ENCODE measurements at places on chromosomes 2 and 18. TPM values are rescaled to one million over a fixed set of nuclear protein-coding genes. Genes with fewer than 3 reads are reported as not detected.

The NCKAP1 gene
- total RNA-seq: 128 TPM

- no peak for DNase-seq
These were observed 57.9 kb downstream of the NCK2 start for GRCh38 chr2:105802587-105802986.

The CHRND gene
- not detected for total RNA-seq

The ERCC3 gene
- 31.0 TPM for total RNA-seq

The FSHR gene
- total RNA-seq: not detected

GRCh38 chr2:210762604-210763588 lies 206.5 kb downstream of the CPS1 start:
- no peak for DNase-seq

DNA sequence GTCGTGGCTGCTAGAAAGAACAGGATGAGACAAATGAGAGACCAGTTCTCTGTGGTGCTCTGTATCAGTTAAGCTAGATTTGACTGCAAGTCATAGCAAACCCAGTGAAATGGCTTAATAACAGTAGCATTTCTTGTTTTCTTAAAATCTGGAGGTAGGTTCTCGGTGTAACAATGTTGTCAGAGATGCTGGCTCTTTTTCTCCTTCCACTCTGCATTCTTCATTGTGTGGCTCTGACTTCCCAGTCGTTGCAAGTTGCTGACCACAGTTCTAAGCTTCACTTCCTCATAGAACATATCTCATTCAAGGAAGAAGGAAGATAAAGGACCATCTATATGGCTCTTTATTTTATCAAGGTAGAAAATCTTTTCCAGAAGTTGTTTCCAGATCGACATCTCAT lies 7.9 kb upstream of the CKAP2L start:
- no peak for DNase-seq

DNA sequence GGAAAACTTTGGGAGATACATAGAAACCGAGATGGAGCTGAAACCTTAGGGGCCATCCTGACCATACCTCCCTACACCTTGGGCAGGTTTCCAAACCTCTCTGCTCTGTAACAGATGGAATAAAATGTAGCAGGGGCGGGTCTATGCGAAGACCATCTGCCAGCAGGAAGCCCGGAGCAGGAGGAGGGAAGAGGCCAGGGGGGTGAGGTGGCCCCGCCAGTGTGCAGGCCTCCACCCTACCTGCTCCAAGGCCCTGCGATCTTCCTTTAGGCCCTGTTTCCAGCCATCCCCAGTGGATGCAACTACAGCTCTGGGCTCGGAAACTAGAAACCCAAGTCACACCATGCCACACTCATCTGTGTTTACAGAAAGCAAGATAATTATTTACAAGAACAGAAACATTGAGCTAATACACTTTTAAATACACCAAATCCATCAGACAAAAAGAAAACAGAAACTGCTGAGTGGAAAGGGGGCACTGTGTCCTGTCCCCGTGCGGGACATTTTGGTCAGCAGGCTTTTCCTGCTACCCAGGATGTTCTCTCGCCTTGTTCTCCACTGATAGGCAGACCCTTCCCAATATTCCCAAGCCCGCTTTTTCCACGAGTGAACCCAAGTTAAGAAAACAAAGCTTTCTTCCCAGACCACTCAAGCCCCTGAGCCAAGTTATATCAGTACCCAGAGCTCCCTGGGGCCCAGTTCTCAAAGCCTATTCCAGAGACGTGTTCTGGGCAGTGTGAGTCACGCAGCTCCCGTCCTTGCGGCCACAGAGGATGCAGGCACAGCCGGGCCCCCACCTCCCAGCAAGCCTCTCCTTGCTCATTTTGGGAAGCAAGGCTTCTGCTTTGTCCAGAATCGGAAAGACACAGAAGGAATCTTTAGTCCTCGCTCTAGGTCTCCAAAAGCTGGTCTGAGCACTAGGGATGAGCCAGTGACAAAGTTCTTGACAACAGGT lies 17.3 kb downstream of the CIB4 start:
- no peak for DNase-seq

DNA sequence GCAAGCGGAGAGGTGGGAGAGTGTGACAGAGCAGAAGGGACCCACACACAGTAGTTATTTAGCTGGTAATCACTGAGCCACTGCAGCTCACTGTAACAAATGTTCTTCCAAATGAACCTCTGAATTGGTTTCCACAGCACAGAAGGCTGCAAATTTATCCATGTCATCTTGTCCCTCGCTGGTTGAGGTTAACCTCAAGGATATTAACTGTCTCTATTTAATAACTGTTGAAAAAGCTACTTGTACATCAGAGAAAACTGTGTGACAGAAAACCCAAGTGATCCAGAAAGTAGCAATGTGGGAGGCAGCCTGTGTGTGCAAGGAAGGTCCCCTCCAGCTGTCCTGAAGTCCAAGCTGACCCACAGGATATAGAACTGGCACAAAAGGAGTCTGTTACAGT lies 153.6 kb downstream of the DSEL start:
- DNase-seq: no peak

DNA sequence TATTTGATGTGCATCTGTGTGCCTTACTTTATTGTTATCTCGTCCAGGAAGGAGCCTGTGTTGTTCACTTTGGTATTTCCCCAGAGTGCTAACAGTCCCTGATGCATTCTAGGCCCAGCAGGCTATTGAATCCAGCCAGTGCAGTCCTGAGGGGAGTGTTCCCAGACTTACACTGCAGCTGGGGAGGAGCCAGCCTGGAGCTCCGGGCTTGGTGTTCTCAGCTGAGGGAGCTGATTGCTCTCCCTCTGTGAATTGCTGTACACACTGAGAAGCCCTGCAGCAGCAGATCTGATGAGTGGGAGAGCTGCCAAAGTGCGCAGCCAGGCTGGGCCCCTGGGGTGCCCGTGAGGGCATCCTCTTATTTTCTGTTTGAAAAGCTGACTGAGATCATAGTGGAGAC lies 159.2 kb downstream of the GALNT3 start:
- DNase-seq: no peak

The LONRF2 gene
- total RNA-seq: 3.8 TPM

GRCh38 chr2:239689410-239689809 lies 288.6 kb upstream of the HDAC4 start:
- DNase-seq: no peak

- DNase-seq: no peak
These were observed 145.4 kb upstream of the RNF152 start for GRCh38 chr18:62037989-62038778.

- DNase-seq: no peak
These were observed 32.1 kb downstream of the NAT8 start for GRCh38 chr2:73610111-73610510.

DNA sequence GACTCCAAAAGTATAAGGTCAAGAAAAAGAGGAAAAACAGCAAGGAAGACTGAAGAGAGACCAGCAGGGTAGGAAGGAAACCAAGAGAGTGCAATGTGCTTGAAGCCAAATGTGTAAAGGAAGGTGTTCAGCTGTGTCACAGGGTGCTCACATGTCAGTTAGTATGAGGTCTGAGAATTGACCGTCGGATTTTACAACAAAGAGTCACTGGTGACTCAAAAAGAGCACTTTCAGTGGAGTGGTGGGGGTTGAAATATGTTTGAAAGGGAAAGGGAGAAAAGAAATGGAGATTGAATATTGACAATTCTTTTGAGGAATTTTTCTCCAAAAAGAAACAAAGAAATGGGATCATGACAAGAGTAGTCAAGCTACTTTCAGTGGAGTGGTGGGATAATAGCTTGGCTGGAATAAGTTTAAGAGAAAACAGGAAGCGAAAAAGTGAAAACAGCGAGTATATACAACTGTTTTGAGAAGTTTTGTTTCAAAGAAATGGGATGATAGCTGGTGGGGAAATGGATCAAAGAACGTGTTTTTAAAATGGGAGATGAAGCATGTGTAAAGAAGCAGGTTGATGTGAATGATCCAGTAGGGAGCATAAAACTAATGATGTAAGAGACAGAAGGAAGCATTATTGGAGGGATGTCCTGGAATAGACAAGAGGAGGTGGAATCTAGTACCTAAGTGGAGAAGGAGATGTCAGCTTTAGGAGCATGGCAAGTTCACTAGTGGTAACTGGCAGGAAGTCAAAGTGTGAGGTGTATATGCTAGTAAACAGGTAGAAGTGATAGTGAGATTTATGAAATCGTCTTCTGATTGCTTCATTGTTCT lies 3.6 kb upstream of the TSPYL6 start:
- DNase-seq: no peak

- DNase-seq: peak; percentile 69
These were observed 46.9 kb upstream of the USP14 start for GRCh38 chr18:111306-112014.

DNA sequence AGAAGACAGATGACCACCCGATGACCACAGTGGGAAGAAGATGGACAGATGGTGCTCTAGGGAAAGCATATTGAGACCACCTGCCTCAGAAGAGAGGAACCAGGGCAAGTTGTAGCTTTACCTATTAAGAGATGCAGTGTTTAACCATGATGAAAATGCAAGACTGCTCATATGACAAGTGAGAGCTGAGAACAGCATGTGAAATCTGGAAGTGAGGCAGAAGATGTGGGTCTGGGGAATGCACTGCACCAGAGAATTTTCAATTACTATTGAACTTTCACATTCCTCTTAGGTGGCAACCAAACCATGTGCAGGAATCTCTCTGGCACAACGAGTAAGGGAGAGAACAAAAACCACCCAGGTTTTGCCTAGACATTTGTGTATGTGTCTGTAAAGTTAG lies 184.8 kb upstream of the CRIM1 start:
- no peak for DNase-seq

DNA sequence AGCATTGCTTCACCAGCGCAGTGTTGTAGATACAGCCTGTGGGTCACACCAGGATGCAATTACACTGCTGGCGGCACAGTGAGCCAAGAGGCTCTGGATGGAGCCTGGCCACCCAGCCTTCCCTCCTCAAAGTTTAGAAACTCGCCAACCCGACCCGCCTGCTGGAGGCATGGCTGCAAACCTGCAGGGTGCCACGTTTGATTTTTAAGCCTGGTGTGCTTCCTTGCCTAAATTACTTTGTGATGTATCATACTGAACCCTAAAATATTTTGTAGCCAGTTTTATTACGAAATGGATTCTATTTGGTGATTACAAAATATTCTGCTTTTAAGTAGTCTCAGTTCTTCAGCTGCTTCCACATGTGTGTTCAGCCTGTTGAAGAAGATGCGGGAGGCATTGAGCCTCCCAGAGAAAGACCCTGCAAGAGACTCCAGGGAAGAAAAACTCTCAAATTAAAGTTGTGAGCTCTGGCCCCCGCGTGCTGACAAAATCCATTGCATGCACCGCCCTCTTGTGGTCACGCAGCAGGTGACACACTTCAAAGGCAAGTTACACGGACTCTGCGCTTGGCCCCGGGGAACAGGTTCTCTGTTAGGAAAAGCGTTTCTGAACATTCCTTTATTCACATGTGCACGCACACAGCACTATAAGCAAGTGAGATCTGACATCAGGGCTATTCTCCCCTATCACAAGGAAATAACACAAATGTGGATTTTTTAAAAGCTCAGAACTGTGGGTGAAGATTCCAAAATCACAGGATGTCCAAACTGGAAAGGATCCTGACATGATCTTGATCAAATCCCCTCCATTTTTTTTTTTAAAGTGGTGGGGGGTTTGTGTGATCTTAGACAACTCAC lies 63.0 kb upstream of the TWIST2 start:
- DNase-seq: peak; percentile 61

DNA sequence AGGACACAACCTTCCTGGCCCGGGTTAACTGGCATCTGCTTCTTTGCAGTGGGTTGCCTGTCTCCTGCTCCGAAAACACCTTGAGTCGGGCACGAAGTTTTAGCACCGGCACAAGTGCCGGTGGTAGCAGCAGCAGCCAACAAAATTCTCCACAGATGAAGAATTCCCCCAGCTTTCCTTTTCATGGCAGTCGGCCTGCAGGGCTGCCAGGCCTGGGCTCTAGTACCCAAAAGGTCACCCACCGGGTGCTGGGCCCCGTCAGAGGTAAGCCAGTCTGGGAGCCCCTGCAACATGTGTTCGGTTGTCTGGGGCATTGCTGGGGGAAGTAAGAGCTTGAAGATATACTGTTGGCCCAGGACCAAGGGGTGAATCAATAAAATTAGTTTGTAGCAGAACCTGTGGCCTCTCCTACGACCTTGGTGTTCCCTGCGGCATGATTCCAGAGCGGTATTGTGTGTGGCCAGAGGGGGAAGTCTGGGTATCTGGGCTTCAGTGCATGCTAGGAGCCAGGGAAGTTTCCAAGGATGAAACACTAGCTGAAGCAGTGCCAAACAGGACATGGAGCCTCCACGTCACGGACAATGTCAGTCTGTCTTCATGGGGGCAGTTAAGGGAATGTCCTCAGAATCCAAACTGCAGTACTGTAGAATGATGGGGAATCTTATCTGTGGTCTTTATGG lies 7.8 kb downstream of the AGBL5 start:
- DNase-seq: no peak

- DNase-seq: no peak
These were observed 127.6 kb downstream of the PIK3C3 start for GRCh38 chr18:42082415-42083234.

The PKDCC gene
- 68.2 TPM for total RNA-seq

The GPC1 gene
- total RNA-seq: 63.4 TPM

The CCL20 gene
- 15.7 TPM for total RNA-seq

The PROKR1 gene
- total RNA-seq: not detected

GRCh38 chr2:7835151-7835550 lies 846.7 kb upstream of the ID2 start:
- no peak for DNase-seq

The QPCT gene
- total RNA-seq: 11.5 TPM

The PRPF40A gene
- total RNA-seq: 68.8 TPM

The SPC25 gene
- 1.4 TPM for total RNA-seq

GRCh38 chr18:23397907-23398306 lies 55.2 kb upstream of the RIOK3 start:
- DNase-seq: no peak

The SGPP2 gene
- total RNA-seq: 28.2 TPM

GRCh38 chr2:39659765-39660611 lies 5.7 kb upstream of the TMEM178A start:
- DNase-seq: no peak

The SERPINB4 gene
- 0.42 TPM for total RNA-seq

DNA sequence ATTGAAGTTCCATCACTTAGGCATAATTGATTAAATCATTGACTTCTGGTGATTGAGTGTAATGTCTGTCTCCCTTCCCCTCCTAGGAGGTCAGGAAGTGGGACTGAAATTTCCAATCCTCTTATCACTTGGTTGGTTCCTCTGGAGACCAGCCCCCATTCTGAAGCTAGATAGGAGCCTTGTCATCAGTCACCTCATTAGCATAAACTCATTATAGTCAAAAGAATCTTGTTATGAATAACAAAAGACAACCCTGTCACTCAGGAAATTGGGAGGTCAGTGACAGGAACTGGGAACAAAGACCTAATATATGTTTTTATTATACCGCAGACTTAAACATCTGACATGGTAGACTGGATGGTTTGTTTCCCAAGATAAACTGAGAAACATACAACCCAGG lies 60.7 kb upstream of the GAREM2 start:
- DNase-seq: no peak

All from left lung (tissue), 14 donors.